ENCODE measurements at places on chromosomes 16 and 17.

DNA sequence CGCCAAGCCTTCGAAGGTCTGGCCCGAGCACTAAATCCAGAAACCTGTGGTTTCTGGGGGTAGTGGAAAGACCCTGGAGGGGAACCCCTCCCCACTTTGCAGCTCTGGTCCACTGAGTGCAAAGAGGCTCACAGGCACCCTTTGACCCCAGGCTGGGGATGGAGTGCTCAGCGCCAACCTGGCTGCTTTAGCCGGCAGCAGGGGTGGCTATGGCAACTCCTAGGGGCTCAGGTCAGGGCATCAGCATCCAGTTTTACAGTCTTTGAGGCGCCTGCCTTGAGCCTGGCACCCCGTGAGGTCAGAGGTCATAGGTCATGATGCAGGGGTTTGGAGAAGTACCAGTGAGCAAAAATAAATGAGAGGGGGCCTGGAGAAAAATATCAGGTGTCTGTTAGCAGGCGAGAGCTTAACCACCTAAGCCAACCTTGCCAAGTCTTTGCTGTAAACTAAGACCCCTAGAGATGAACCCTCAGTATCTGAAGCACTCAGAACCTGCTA lies 17.9 kb downstream of the CA7 start:
- DNase-seq, result no peak

- DNase-seq, result no peak
Observed at GRCh38 chr17:48149787-48150463, 42.4 kb downstream of the SNX11 start.

- no peak for DNase-seq
Observed at GRCh38 chr17:40265337-40265736, 22.3 kb upstream of the CDC6 start.

DNA sequence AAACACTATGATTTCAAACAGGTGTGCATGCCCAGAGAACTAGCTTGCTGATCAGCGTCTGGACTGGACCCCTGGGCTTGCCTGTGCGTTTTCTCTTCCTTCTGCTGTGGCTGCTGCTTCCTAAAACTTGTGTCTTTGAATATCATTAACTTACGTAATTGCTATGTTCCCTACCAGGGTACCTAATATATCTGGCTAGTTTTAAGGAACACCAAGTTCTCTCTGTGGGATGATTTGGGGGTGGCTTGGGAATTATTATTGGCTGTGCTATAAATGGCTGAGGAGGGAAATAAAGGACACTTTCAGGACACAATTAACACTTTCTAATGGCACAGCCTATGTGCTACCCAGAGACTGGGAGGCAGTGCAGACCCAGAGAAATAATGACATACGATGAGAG lies 606.0 kb upstream of the RBFOX1 start:
- DNase-seq, result no peak

GRCh38 chr17:78395155-78395554 lies 16.7 kb downstream of the PGS1 start:
- no peak for DNase-seq

- no peak for DNase-seq
Observed at GRCh38 chr17:76151896-76152454, 10.9 kb upstream of the FOXJ1 start.

- DNase-seq, result no peak
Observed at GRCh38 chr17:49820773-49821172, 27.1 kb downstream of the TAC4 start.

DNA sequence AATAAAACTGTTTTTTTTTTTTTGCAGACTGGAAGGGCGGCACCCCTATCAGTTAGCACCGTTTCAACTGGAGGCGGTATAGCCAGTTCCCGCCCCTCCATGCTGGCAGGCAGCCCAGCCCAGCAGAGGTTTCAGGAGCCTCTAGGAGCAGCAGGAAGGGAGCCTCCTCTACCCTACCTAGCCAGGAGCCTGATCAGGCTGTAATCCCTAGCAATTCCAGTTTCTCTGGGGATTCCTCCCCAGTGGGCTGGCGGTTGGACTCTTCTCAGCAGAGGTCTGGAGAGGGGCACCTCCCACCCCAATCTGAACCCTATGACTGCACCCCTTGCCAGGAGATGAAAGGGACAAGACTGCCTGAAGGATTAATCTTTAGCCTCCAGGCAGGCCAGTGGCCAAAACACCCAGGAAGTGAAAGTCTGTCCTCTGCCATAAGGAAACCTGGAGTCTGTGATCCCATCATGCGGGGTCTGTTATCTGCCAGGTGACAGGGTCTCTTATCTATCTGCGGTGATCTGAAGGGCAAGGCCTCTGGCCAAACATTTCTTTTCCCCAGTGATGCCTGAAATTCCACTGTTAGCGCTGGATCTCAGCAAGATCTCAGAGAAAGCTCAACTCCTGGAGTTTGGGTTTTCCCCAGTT lies 4.9 kb upstream of the CDH1 start:
- DNase-seq, result no peak

DNA sequence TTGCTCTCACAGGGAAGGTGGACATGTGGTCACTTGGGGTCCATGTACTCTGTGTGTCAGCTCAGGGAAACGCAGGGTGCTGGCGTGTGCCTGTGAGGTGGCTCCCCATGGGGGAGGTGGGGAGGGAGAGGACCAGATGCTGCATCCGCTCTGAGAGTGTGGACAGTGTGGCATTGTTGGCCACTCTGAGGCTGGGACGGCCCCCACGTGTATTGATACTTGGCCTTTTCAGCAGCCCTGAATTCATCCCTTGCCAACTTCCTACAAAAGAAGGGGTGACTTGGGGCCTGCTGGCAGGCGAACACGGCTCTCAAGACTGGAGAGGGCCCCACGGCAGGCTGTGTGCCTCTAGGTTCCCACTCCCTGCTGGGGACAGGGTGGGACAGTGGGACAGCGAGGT lies 120.1 kb downstream of the RAB11FIP4 start:
- no peak for DNase-seq

- no peak for DNase-seq
Observed at GRCh38 chr16:19014461-19014860, 30.7 kb downstream of the TMC7 start.

GRCh38 chr16:82857693-82858365 lies 231.1 kb downstream of the CDH13 start:
- DNase-seq, result no peak

GRCh38 chr17:7321466-7321865 lies 6.3 kb upstream of the GPS2 start:
- no peak for DNase-seq

- no peak for DNase-seq
Observed at GRCh38 chr16:65279576-65279975, 157.7 kb upstream of the CDH11 start.

DNA sequence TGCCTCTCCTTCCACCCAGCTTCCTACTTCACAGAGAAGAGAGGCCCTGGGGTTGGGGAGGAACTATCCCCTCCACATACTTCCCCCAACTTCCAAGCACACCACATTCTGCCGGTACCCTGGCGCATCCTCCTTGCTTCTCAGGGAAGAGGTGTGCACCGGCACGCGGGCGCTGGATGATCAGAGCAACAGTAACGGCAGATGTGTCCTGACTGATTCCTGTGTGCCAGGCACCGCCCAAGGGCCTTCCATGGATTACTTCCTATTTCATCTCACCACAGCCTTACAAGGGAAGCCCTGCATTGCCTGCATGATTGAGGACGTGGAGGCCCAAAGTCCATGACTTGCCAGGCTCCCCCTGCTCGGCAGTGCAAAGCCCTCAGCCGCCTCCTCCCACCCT lies 21.1 kb upstream of the MLKL start:
- no peak for DNase-seq

DNA sequence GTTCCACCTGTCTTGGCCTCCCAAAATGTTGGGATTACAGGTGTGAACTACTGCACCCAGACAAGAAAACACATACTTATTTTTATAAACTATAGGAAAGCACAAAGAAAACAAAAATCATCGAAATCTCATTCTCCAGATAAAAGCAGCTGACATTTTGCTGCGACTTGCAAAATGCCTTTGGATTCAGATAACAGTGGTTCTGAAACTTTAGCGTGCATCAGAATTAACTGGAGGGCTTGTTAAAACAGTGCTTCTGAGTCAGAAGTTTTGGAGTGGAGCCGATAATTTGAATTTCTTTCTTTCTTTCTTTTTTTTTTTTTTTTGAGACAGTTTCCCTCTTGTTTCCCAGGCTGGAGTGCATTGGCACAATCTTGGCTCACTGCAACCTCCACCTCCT lies 17.7 kb upstream of the GJD3 start:
- no peak for DNase-seq

- no peak for DNase-seq
Observed at GRCh38 chr17:63984651-63985386, 12.1 kb upstream of the SCN4A start.

- no peak for DNase-seq
Observed at GRCh38 chr16:81319221-81319912, 4.6 kb downstream of the GAN start.

GRCh38 chr17:41451154-41451728 lies 10.5 kb upstream of the KRT38 start:
- DNase-seq, result no peak

DNA sequence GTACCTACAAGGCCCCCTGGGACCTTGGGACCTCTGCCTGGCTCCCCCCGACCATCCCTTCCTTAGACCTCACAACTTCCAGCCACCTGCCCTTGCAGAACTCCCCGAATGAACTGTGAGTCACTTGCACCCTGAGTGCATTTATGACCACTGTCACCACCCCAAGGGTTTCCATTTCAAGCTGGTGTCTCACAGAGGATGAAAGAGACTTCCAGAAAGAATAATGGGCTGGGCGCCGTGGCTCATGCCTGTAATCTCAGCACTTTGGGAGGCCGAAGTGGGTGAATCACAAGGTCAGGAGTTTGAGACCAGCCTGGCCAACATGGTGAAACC lies 124.5 kb upstream of the CIBAR2 start:
- DNase-seq, result no peak

DNA sequence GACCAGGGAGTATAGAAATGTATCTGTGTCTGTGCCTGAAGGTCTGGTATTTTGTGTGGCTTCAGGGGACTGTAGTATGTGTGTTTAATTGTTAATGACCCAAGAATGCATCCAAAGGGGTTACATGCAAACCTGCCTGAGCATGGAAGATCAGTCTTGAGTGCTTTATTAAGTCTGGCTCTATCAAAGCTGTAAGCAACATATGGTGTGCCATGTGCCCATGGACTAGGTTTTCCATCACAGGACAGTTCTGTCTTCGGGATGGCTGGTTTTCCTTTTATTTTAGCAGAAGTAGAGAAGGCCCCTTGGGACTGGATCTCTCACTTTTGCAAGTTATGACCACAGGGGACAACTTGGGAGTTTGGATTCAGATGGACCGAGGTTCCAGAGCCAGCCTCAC lies 18.2 kb downstream of the RBFOX1 start:
- no peak for DNase-seq

GRCh38 chr16:27928542-27928941 lies 135.0 kb downstream of the GSG1L start:
- no peak for DNase-seq

- DNase-seq, result no peak
Observed at GRCh38 chr16:10780628-10781027, 37.0 kb downstream of the NUBP1 start.

DNA sequence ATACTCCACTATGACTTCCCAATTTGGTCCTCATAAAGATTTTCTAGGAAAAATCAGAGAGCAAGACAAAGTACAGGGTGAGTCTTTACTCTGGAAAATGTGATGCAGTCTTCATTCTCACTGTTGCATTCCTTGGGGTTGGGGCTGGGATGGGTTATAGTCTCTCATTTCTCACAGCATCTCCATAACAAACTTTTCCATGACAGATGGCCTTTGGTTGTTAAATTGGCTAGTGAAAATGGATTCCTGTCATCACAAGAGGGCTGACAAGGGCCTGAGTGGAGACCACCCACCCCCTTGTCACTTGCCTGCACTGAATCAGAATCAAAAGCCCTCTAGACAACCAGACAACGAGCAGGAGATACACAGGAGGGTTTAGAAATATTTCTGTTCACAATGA lies 174.6 kb downstream of the AATF start:
- DNase-seq, result no peak
